ENCODE measurements at places on chromosomes 5 and 9. TPM values are rescaled to one million over a fixed set of nuclear protein-coding genes. Genes with fewer than 3 reads are reported as not detected.

DNA sequence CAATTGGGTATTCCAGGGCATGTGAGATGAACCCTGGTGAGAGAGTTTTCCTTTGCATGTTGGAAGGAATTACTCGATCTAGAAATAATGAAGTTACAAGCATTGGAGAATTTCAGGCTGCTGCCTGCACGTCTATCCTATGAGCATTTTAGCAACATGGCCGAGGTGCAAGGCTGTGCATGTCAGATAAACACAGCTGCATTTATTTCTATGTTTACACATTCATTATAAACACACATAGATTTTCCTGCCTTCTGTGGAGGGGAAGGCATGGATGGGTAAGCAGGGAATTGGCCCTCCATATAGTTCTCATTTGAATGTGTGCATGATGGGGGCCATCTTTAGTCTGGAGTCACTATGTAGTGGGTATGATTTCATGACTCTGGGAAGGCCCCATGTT is 42.3 kb downstream of the AOPEP start:
- peak; percentile 9 for DNase-seq

GRCh38 chr5:24591426-24591825 is 53.4 kb downstream of the CDH10 start:
- DNase-seq, result no peak

DNA sequence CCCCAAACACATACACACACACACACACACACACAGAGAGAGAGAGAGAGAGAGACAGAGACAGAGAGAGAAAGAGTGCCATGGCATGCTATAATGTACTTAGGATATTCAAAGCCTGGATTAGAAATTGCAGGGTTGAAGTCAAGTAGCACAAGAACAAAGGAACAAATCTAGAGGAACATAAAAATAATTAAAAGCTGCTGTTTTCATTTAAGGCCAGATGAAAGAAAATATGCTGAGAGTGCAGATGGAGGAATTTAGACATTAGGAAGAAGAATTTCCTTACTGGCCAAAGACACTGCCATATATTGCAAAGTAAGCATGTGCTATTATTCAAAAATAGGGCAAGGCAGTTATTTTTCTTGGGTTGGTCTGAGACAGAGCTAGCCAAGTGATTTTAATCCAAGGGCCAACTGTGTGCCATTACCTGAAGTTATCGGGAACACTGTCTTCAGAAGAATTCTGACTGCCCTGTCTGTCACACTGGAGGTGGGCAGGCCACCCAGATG is 31.7 kb downstream of the HSD17B3 start:
- no peak for DNase-seq

GRCh38 chr9:104921067-104921741 is 6.8 kb downstream of the ABCA1 start:
- no peak for DNase-seq

- no peak for DNase-seq
Measured at GRCh38 chr9:103362986-103363385, 367.9 kb downstream of the CYLC2 start.

- DNase-seq, result peak; percentile 82
Measured at GRCh38 chr9:136807281-136808074, at the start of gene RABL6. Gene RABL6, plus strand, starts transcription at chr9:136807948. Its CDS starts 249 bp downstream, at chr9:136808197.

- no peak for DNase-seq
Measured at GRCh38 chr5:36177715-36178523, 26.0 kb downstream of the SKP2 start.

The PDZD2 gene
- 22.4 TPM for polyA plus RNA-seq

The AGXT2 gene
- 0.18 TPM for polyA plus RNA-seq

DNA sequence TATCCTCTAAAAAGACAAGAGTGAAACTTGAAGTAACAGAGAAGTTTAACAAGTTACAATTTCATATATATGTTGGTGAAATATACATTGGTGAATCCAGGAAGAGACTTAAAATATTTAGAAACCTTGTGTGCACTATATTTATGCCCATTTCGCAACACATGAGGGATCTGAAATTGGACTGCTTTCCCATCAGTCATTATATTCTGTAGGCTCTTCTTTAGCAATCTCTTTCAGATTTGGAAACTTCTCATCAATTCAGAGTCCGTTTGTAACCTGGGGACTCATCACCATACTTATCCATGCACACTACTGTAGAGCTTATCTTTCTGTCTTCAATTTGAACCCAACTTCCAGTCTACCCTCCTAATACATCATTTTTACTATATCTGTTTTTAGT is 2.1 kb downstream of the ITGA1 start:
- no peak for DNase-seq

GRCh38 chr5:112668016-112668415 is 69.7 kb upstream of the APC start:
- DNase-seq, result no peak

The GFI1B gene
- polyA plus RNA-seq, result 1.3 TPM

The PCDHA9 gene
- 0.05 TPM for polyA plus RNA-seq

GRCh38 chr5:75510836-75511434 is 494 bp downstream of the CERT1 start:
- no peak for DNase-seq

GRCh38 chr9:77710965-77711648 is 63.0 kb upstream of the GNA14 start:
- no peak for DNase-seq

The GRIA1 gene
- polyA plus RNA-seq, result 18.0 TPM

DNA sequence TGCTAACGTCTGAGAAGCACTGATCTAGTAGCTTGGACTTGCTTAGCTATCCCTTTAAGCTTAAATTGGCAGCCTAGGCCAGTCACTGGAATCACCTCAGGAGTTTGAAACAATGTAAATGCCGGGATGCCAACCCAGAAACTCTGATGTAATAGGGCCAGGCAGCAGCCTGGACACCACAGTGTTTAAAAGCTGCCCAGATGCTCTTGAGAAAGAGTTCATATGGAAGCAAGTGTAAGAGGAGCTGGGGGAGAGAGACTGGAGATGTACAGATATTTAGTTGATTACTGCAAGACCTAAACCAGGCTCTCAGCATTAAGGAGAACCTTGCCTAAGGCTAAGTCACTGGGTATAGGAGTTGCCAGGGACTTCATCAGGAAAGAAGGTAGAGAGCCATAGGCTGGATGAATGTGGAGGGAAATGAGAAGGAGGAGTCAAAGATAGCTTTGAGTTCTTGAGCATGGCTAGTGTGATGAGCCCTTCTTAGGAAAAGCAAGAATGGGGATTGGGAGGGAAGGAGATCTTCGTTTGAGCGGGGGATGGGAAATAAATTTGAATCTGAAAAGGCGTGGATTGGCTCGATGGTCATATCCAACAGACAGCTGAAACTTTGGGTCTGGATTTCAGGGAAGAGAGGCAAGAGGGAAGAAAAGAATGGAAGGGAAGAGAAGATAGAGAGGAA is 392.9 kb upstream of the WWC1 start:
- no peak for DNase-seq

DNA sequence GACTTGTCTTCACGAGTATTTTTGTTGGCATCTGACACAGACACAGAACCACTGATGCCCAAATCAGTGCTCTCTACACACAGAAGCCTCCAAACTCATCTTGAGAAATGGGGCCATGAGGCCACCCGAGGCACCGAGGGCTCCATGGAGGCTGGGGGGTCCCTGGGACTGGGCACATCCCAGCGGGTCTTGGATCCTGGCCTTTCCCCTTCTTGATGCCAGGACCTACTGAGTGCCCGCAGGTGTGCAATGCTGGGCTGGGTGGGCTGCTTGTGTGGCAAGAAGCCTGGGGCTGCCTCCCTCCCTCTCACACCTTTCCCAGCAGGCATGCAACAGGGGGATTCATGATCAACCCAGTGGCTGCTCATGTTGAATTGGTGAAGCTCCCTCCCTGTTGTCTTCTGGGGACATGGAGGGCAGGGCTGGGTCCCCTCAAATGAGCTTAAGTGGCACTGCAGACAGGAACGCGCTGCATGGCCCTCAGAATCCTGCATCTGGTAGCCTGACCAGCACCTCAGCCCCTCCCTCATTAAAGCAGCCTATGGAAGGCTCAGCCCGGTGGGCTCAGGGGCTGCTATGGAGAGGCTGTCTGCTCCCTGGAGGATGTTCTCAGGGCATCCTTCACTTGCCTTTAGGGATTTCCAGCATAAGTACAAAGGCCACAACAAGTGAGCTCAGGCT is 63.7 kb upstream of the SIMC1 start:
- DNase-seq, result no peak

GRCh38 chr9:136050701-136051452 is 44.2 kb downstream of the NACC2 start:
- no peak for DNase-seq

- no peak for DNase-seq
Measured at GRCh38 chr5:135075621-135076020, 41.6 kb upstream of the PITX1 start.

- no peak for DNase-seq
Measured at GRCh38 chr5:59062986-59063683, 480.3 kb downstream of the RAB3C start.

The NR3C1 gene
- 47.8 TPM for polyA plus RNA-seq

The RNF180 gene
- 11.6 TPM for polyA plus RNA-seq

DNA sequence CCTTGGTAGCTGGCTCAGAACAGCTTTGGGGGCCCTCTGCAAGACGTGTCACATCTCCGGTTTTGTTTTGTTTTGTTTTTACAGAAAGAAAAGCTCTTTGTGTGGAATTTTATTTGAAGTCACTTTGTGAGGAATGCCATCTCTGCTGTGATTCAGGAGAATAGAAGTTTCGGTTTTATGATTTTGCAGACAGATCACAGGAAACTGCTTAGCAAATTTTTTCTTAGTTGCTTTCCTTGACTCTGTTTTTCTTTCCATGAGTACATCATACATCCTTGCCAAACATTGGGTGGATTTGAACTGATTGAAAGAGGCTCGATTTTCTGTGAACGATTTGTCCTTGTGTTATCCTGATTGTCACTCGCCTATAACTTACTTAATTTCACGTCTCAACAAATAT is 5.1 kb downstream of the SEMA5A start:
- no peak for DNase-seq

DNA sequence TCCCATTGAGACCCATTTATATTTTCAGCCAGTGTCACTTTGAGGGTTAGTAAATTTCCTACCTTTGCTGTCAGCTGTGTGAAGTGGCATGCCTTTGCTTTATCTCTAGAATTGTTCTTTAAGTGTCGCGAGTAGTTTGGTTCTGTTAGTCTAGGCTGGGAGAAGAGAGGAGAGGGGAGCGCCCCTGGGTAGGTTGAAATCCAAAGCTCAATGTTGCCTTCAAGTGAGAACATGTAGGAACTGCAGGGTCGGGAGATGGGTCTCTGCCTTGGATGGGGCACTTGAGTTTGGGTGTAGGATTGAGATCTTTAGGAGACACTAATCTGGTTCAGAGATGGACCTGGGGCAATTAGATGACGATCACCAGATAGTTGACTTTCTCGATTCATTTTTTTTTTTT is 46.3 kb downstream of the STC2 start:
- no peak for DNase-seq

The LHX3 gene
- not detected for polyA plus RNA-seq

DNA sequence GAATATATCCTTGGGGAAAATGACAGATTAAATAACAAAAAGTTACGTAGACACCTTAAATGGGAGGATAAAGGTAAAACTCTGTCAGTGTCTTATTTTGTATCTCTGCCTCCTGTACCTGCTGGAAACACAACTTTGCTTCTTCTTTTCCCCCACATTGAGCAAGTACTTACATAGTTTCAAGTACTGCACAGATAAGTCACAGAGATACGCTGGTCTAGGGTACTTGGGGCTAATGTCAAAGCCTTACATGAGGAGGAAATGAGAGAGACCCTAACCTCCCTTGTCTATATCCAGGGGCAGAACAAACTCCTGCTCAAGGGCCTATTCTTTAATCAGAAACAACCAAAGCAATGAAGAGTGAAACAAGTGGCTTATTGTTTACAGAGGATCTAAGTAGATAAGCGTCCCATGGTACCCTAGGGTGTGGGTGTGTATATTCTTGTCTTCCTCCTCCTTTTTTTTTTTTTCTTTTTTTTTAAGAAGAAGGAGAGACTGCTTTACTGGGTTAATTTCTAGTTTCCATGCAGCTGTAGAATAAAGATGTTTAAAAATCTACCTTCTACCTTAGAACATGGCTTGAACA is 43.1 kb downstream of the ELL2 start:
- no peak for DNase-seq

The TAF11L10 gene
- polyA plus RNA-seq, result not detected

- DNase-seq, result peak; percentile 90
Measured at GRCh38 chr9:110555551-110556331, 23.8 kb downstream of the SVEP1 start.

The NR5A1 gene
- polyA plus RNA-seq, result not detected

- DNase-seq, result no peak
Measured at GRCh38 chr5:11300736-11301135, 539.7 kb upstream of the DAP start.

The AMBP gene
- 19.0 TPM for polyA plus RNA-seq

The CD180 gene
- 0.92 TPM for polyA plus RNA-seq

DNA sequence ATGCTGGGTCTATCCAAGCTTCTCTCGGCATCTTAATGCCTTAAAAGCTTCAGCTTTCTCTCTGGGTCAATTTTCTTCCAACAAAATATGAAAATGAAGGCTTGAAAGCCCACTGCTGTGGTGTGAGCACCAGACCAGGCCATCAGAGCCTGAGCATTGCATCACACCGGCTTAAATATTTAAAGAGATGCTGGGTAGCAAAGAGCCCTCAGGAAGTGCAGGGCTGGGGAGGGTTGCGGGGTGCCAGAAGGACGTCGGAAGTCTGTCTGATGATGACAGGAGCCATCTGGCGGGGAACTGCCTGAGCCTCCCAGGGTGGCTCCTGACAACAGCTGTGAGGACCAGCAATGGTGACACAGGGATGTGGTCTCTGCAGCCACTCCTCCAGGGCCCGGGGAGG is 185.5 kb downstream of the OLFM1 start:
- peak; percentile 84 for DNase-seq

DNA sequence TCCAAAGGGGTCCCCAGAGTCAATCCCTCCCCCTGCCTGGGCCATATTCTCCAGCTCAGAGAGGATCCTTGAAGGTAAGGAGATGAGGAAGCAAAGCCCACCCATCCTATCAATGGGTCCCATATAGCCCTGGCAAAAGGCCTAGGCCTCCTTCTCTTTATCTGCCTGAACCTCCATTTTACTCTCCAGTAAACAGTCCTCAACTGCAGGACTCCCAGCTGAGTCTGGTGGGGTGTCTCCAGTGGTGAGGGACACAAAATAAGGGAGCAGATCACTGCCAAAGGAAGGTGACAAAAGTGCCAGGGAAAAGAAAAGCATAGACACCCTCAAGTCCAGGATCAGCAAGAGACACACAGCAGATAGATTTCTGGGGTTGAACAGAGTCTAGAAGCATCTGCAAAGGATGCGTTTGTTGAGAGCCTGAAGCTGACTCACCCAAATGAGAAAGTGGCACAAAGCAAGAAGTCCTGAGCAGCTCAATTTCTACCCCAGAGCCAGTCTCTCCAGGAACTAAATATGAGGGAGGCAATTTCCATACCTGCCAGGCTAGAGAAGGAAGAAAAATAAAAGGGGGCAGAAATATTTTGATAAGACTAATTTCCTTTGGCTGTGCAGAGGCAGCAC is 2.7 kb upstream of the EBF1 start:
- no peak for DNase-seq

DNA sequence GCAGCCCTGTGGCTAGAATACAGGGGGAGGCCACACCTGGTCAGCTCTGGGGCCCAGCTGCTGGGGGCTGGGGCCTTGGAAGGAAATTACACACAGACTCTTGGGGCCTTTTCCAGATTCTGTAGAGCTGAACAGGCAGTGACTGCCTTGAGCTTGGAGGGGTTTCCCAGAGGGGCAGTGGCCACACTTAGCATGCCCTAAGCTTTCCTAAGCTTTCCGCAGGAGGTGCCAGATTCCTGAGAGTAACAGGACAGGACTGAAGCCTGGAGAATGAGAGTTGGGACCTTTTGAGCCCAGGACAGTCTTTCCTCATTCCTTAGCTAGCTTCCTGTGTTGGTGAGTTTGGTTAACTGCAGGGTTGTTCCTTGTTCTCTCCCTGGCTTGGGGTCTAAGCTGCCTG is 1.4 kb downstream of the TBC1D13 start:
- no peak for DNase-seq

The RARS1 gene
- 72.2 TPM for polyA plus RNA-seq

The RASGEF1C gene
- polyA plus RNA-seq, result 0.15 TPM
